ENCODE measurements at places on chromosomes 7 and 10.

GRCh38 chr10:6230315-6230714 is 27.6 kb downstream of the PFKFB3 start:
- DNase-seq, result no peak

GRCh38 chr7:130923930-130924329 is 189.9 kb upstream of the KLF14 start:
- DNase-seq, result no peak

DNA sequence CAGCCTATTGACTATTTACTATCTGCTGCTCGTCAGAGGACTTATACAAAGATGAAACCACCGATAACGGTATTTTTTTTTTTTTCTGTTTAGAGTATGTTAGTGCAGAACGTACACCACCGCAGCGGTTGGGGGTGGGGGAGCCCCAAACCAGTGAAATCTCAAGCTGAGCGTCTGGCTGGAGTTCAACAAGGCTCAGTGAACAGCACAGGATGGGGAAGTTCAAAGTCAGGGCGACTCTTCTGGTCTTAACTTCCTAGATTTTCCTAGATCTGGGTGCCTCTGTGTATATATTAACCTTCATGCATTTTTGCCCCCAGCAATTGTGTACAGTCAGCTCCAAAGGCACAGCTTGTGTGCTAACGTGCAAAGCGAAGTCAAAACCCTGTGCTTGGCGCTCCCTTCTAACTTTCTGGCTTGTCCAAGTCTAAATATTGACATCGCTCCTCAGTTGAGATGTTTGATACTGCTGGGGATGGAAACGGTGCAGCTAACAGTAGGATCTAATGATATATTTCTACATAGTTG is 1.1 kb downstream of the RHOBTB1 start:
- DNase-seq, result no peak

GRCh38 chr7:18762189-18762588 is 266.6 kb downstream of the HDAC9 start:
- DNase-seq, result no peak

- no peak for DNase-seq
Observed at GRCh38 chr7:1609023-1609422, 39.2 kb upstream of the PSMG3 start.

- no peak for DNase-seq
Observed at GRCh38 chr7:139423091-139423490, 60.4 kb downstream of the KLRG2 start.

DNA sequence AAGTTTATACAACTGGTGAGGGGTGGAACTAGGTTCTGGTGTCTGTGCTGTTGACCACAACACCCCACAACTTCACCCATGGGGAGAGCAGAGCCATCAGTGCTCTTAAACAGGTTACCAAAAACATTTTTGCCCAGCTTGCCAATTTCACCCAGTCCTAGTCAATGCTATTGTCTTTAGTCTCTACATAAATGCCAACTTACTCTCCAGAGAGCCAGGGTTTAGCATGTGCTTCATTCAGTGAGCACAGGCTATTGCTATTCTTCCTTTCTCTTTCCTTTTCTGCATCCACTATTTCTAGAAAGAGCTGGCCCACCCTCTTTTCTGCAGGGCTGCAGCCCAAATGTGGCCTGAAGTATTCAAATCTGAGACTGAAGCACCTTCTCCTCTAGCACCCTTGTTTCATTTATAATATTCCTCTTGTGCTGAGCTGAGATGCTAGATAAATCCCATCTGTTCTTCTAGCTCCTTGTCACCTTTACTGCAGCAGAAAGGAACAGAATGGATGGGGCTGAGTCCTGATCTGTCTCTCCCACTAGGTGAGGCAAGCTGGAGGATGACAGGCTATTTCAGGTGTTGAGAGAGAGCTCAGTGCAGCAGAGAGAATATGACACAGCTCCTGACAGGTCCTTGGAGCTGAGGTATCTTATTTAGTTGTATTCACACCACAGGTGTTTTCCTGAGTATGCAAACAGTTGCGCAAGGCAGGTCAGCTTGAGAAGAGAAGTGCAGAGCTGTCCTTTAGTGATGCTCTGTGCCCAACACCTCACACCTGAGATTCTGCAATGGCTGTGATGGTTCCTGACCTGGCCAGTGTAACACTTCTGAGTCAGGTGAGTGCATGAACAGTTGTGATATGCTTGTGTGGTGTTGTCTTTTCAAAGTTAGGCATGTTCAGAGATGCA is 819.2 kb downstream of the CCSER2 start:
- no peak for DNase-seq

DNA sequence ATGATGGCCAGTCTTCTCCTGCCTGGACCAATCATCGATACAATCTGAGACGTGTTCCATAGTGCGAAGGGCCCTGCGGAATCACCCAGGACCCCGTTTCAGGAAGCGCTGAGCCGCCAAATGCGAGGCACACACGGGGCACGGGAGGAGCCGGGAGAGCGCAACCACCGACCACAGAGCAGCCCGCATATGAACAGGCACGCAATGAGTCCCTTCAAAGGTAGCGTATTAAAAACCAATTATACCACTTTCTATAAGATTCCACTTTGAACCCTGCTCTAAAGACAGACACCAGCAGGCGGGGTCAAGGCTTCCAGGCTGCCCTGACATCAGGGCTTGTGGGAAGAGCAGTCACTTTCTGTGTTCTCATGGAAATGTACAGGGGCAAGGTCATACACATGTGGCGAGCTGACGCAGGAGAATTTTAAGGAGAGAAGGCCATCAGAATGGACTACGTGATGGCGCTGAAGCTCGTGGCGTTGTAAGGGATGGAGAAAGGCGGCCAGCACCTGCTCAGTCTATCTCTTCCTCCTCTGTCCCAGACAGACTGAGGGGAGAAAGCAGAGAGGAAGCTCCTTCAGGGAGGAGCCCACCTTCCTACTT is 46.2 kb downstream of the AMZ1 start:
- DNase-seq, result no peak

DNA sequence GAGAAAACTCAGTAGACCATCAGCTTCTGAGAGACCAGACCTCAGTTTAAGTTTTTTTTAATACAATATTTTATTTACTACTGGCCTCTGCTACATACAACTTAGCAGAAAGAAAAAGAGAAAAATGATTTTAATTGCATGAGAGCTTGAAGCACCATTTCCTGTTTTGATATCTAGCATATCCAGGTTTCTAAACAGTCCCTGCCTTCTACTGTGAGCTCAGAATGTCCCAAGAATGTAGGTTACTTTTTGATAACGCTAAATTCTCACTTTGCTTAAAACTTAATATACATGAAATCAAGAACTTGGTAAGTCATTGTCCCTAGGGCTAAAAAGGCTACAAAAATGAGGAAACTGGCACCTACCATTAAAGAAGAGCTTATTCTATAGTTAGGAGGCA is 7.0 kb downstream of the TMEM243 start:
- no peak for DNase-seq

DNA sequence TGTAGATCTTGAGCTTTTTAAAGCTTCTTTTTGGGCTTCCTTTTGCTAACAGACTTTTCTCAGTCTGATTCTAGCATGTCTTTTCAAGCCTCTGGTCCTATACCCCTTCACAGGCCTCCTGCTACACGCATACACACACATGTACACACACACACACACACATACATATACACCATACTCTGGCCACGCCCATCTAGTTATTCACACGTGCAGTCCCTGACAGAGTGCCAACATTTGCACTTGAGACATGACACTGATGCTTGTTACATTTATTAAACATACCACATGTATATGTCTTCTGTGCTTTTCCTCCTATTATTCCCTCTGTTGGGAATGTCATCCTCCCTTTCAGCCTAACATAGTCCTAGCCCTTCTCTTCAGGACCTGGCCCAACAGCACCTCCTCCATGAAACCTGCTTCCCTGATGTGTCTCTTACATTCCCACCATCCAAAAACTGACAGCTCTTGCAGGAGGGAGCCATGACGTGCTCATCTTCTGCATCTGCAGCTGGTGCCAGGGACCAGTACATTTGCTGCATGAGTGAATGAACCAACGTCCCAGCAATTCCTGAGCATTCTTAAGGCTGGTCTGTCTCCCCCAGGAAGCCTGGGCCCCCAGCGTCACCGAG is 222.1 kb downstream of the ARHGAP12 start:
- DNase-seq, result no peak

DNA sequence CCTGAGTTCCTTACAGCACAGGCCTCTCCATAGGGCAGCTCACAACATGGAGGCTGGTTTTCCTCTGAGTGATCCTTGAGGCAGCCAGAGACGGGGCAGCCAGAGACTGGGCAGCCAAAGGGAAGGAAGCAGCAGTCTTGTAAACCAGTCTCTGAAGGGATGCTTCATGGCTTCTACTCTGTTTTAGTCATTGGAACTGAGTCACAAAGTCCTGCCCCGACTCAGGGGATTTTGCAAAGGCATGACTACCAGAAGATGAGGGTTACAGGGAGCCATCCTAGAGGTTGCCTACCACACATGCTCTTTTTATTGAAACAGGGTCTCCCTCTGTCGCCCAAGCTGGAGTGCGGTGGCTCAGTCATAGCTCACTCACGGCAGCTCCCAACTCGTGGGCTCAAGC is 44.4 kb upstream of the COMMD3 start:
- DNase-seq, result no peak

DNA sequence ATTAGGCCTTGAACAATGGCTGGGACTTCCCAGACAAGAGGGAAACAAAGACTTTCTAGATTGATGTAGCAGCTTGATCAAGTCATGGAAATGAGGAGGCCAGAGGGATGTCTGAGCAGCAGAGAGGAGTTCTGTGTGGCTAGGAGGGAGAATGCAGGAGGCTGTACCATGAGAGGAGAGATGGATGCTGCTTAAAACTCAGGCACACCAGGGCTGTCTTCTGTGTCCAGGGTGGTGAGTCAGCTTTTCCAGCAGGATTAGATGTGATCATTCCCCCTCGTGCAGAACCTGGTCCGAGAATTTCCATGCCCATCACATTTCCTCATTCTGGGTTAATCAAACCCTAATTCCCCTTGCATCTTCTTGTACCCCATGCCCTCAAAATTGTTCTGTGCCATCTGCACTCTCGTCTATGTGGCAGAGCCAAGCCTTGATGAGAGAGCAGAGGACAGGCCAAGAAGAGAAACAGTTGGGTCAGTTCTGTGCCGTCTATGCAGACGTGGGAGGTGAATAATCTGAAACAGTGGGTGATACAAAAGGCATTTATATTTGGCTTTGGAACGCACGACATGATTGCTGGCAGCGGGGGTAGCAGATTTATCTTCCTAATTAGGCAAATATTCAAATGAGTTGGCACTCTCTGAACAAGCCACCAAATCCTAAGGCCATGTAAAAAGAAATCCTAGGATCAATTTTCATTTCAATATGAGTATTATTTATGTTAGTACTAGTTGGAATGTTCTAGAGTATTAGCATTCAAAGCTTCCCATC is 160.7 kb downstream of the TMEM178B start:
- DNase-seq, result no peak

GRCh38 chr10:77641344-77641743 is 3.7 kb upstream of the KCNMA1 start:
- no peak for DNase-seq

- no peak for DNase-seq
Observed at GRCh38 chr7:138974675-138975292, 6.4 kb downstream of the KIAA1549 start.

- no peak for DNase-seq
Observed at GRCh38 chr7:116595063-116595462, 70.2 kb downstream of the CAV1 start.

DNA sequence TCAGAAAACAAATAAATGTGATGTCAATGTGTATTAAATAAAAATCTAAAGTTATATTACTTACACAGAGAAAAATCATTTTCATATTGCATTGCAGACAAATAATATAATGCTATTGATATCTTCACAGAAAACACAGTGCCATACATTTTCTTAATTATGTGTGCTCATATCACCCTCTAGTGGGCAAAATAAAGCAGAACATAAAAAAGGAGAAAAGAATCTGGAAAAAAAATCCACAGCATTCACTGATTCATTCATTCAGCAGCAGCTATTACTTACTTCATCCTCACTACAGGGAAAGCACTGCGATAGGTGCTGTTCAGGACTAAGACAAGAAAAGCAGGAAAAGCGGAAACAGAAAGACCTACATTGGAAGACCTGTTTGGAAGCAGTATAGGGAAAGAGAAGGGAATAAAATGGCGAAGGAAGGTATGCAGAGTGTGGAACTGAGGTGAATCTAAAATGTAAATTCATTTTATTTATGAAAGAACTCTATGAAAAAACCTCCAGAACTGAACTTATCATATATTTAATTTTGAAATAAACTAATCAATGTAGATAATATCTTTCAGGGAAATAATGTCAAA is 73.2 kb downstream of the POT1 start:
- no peak for DNase-seq

GRCh38 chr10:94938383-94938782 is at the start of gene CYP2C9:
Gene CYP2C9, plus strand, starts transcription at chr10:94938658. Its CDS starts 25 bp downstream, at chr10:94938683.
- no peak for DNase-seq

DNA sequence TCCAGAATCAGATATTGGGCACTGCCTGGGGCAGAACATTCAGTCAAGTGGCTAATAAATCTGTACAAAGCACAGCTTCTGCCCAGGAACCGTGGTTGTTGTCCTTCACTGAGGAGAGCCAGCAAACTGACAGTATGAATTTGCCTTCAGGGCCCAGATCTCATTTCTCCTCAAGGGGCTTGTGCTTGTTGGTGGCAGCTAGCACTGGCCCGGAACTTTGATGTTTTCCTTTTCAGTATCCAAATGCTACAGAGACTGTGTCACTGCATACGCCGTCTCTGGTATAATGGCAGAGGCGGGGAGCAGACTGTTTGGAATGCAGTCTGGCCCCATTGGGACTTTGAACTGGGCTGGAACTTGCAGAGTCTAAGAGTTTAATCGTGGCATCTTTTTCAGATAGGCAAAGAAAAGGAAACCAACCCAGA is 30.4 kb upstream of the ADD3 start:
- no peak for DNase-seq

DNA sequence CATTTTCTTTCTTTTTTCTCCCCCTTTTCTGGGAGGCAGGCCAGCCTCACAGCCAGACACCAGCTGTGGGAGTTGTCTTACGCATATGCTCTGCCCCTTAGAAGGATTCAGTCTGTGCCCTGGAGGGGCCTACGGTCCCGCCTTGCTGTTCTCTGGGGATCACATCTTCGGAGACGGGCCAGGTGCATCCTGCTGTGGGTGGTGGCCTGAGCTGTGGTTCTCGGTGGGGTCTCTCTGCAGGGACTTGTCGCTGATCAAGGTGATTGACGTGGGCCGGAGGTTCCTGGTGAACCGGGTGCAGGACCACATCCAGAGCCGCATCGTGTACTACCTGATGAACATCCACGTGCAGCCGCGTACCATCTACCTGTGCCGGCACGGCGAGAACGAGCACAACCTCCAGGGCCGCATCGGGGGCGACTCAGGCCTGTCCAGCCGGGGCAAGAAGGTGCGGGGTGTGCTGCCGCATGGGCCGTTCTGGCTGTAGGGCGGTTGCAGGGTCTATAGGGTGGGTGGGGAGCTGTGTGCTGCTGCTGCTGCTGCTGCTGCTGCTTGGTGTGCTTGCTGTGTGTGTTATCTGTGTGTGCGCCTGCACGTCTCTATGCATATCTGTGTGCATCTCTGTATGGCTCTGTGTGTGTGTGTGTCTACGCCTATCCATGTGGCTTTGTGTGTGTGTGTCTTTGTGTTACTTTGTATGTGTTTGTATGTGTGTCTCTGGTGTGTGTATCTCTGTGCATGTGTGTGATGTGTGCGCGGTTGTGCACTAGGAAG is 17.9 kb downstream of the PFKFB3 start:
- no peak for DNase-seq

- DNase-seq, result no peak
Observed at GRCh38 chr10:126207313-126207771, 180.9 kb downstream of the ADAM12 start.

- DNase-seq, result no peak
Observed at GRCh38 chr7:90487808-90488207, 18.4 kb downstream of the PTTG1IP2 start.
